NCI-H2107 (cell line): ENCODE measurements at places on chromosomes 11 and 22.
A peak's percentile ranks its signal among the peaks of the same experiment; 100 is the strongest.

DNA sequence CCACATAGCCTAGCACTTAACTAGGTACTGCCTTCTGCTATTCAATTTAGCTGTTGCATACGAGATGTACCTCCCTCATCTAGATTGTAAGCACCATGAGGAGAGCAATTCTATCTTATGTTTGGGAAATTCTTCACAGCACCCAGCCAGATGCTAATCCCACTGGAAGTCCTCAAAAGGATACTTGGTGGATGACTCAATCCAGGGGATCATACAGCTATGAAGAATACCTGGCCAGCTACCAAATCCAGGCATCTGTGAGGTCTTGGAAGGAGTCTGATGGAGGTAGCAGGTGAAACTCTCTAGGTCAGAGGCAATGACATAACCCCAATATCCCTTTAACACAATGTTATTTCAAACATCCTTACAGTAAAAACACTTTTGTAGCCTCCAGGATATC, 167.8 kb upstream of the NCAM1 start:
- DNase-seq, result no peak

DNA sequence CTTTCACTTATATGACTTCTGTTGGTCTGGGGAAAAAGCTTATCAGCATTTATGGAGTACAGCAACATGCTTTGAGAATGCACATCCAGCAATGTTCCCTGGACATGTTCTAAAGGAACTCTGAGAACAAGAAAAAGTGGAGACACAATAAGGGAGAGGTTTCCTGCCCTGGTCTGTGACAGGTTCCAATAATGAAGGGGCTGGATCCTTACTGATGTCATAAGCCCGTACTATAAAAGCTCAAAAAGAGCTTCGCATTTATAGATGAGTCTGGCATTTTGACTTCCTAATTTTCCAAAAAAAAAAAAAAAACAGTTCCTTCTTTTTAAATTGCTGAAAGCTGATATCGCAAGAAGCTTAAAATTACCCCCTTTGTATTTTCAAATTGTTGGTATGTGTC, 129.1 kb downstream of the MPPED2 start:
- DNase-seq, result no peak

- no peak for DNase-seq
These were observed 37.6 kb downstream of the PTPRJ start for GRCh38 chr11:48017831-48018527.

DNA sequence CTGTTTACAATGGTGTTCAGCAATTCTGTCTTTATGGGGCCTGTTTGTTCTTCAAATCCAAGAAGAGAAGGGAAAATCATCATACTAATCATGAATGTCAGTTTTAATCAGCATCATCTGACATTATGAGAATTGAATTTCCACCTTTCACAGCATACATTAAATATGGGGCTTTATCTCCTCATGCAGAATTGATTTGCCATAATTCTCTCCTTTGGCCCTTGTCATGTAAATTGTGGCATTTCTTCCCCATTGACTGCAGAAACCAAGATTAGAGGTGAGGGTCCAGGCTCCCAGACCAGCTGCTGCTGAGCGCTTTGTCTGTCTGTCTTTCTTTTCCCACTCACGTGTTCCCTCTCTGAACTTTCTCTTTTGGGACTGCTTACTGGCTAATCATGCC, 232.1 kb upstream of the NAV2 start:
- DNase-seq, result no peak

- DNase-seq, result no peak
These were observed 27.3 kb downstream of the FAM168A start for GRCh38 chr11:73570415-73571114.

DNA sequence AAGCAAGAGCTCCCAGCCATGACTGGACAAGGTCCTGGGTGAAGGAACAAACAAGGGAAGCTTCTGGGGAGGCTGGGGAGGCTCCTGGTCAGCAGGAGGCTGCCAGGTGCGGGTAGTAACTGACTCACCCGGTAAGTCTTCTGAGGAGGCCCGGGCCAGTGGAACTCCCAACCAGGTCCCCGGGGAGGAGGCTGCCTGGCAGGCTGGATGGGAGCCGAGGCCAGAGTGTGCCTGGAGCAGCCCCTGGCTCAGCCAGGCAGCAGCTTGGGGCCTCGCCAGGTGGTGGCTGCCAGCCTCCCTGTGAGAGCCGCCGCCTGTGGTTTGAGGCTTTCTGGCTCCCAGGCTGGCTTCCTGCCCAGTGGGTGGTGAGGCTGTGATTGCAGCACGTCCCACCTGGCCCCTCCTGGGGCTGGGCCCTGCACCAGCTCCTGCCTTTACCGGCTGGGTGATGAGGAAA, 46.2 kb downstream of the IGF2 start:
- DNase-seq, result peak; percentile 91

GRCh38 chr11:109096266-109096665, 325.7 kb upstream of the C11orf87 start:
- no peak for DNase-seq
